ENCODE measurements at places on chromosomes 11 and 22.

DNA sequence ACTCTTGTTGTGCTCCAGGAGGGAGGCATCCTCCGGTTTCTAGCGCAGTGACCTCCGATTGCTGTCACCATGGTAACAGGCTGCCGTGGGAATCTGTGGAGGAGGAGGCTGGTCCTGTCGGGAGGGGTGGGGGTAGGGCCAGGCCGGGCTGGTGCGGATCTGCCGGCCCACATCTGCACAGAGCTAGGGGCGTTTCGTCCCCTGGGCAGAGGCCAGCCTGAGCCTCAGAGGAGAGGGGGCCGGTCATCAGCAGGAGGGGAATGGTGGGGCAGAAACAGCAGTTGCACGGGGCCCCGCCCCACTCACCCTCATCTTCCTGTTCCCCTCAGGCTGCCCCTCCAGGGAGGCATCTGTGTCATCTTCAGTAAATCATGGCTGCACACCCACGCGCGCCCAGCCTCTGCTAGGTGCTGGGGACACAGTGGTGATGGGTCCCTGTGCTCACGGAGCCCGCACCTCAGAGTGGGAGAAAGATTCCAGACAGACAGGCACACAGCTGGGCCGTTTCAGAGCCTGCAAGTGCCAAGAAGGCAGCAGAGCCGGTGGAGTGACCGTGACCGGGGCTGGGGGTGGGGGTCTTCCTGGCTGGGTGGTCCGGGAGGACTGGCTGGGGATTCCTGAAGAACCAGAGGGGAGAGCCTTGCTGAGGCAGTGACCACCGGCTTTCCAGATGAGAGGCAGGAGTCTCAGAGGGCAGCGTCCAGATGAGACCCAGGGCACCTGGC is 120.5 kb downstream of the CACNA1I start:
- no peak overlapping the region for H3K4me3 ChIP-seq
- no peak for DNase-seq
- no peaks in the 10 kb centered on the region for H3K4me1 ChIP-seq
- H3K27me3 ChIP-seq, result peaks cover 91% of the 10 kb centered on the region
- H3K36me3 ChIP-seq, result peaks cover 3% of the 10 kb centered on the region

GRCh38 chr11:118882491-118882890 is 1.2 kb upstream of the CXCR5 start:
- no peak for DNase-seq
- peaks cover 43% of the 10 kb centered on the region for H3K4me1 ChIP-seq
- H3K27me3 ChIP-seq, result no peaks in the 10 kb centered on the region
- no peak overlapping the region for H3K4me3 ChIP-seq

DNA sequence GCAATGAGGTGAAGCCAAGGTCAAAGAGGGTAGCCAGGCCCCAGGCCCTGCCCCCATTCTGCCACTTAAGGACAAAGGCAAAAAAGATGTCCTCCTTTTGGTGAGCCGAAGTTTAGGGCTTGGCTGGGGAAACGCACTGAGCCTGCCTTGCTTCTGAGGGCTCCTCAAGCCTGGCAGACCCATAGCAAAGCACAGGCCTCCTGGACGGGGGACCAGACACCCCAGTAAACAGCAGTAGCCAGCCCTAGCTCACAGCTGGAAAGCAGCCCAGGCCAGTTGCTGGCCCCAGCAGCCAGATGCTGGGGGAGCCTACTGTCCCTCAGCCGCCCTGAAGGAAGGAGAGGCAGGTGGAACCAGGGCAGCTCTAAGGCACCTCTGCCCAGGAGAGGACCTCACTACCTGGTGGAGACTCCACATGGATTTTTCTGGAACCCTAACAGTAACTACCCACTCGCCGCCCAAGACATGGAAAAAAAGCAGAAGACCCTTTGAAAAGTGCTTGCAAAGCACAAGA is 3.8 kb upstream of the PYGM start:
- peaks cover 100% of the 10 kb centered on the region for H3K36me3 ChIP-seq
- peak overlapping the region; percentile 97 for H3K27ac ChIP-seq
- no peak for DNase-seq
- H3K4me3 ChIP-seq, result peak overlapping the region; percentile 81
- peaks cover 63% of the 10 kb centered on the region for H3K4me1 ChIP-seq

DNA sequence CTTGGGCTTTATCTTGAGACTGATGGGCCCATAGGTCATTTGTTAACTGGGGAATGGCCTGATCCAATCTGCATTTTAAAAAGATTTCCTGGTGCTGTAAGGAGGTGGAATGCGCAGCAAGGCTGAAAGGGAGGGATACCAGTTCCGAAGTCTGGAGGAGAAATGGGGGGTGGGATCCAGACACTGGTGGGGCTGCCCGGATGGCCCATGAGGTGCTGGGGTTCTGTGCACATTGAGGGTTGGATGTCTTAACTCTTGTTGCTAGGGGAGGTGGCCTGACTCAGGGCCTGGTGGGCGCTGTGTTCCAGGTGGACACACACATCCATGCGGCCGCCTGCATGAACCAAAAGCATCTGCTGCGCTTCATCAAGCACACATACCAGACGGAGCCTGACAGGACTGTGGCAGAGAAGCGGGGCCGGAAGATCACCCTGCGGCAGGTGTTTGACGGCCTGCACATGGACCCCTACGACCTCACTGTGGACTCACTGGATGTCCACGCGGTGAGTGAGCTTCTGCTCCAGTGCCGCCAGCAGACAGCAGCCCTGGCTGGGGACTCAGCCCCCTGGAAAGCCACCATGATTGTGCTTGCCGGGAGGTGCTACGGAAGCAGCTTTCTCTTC is 38.1 kb downstream of the AMPD3 start:
- H3K4me3 ChIP-seq, result no peak overlapping the region
- peaks cover 13% of the 10 kb centered on the region for H3K4me1 ChIP-seq
- H3K27me3 ChIP-seq, result no peaks in the 10 kb centered on the region
- DNase-seq, result no peak
- H3K36me3 ChIP-seq, result peaks cover 28% of the 10 kb centered on the region

DNA sequence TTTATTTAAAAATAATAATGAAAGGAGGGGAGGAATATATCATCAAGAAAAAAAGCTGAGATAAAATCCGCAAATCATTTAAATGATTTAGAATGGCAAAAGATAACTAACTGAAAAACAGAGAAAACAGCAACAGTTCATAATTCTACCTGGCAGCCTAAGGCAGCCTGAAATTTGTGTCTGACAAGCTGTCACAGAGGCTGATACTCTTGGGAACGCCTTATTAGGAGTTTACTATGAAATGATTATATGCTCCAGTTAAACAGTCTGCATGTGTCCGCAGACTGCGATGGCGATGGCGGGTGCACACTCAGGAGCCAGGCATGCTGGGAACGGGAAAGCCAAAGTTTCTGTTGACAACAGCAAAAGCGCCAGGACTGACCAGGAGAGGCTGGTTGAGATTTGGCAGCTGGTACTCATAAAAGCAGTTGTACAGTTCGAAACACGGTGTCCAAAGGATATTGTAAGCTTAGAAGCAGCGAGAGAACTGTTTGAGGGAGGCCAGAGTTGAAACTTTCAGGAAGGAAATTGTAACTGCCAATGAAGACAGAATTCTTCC is 172.9 kb upstream of the MPPED2 start:
- H3K4me1 ChIP-seq, result no peaks in the 10 kb centered on the region
- H3K27ac ChIP-seq, result no peak overlapping the region
- no peaks in the 10 kb centered on the region for H3K36me3 ChIP-seq

- H3K4me1 ChIP-seq, result no peaks in the 10 kb centered on the region
- H3K4me3 ChIP-seq, result no peak overlapping the region
- peaks cover 32% of the 10 kb centered on the region for H3K36me3 ChIP-seq
- H3K27me3 ChIP-seq, result no peaks in the 10 kb centered on the region
- H3K27ac ChIP-seq, result peak overlapping the region; percentile 4
- no peak for DNase-seq
Measured at GRCh38 chr11:95832763-95833162, 42.5 kb downstream of the CEP57 start.

DNA sequence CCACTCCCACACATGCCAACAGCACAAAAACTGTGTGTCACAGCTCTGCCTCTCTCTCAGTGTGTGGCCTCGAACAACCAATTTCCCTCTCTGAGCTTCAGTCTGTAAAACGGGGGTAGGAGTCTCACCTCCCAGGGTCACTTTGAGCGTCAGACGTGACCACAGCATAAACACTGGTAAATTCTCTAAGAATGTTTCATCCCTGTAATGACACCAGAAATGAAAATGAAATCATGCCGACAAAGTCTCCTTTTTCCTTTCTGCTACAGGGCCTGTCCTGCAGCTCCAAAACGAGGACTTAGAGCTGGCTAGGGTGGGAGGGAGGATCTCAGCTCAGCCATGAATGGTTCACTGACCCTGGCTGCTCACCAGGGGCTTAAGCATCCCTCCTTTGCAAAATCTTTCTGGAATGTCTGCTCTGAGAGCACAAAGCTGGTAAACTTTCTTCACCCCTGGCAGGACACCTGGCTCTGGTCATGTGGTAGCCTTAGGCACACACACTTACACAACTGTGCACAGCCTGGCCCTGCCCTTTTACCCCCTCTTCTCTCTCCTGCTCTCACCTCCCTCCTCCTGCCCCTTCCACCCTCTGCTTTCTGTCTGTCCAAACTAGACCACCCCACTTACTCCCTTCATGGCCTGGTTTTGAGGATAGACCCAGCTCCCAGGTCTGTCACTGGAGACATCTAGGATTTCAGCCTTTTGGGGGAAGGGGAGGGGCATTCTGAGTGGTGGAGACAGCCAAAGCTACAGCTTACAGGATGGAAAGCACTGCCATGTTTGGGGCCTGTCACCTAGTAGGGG is 12.3 kb upstream of the TSKU start:
- no peaks in the 10 kb centered on the region for H3K36me3 ChIP-seq
- H3K4me3 ChIP-seq, result no peak overlapping the region
- H3K4me1 ChIP-seq, result peaks cover 29% of the 10 kb centered on the region
- no peak overlapping the region for H3K27ac ChIP-seq
- no peaks in the 10 kb centered on the region for H3K27me3 ChIP-seq

- H3K4me1 ChIP-seq, result peaks cover 49% of the 10 kb centered on the region
- no peaks in the 10 kb centered on the region for H3K36me3 ChIP-seq
- DNase-seq, result no peak
- no peak overlapping the region for H3K27ac ChIP-seq
- H3K4me3 ChIP-seq, result no peak overlapping the region
- no peaks in the 10 kb centered on the region for H3K27me3 ChIP-seq
Measured at GRCh38 chr11:114219559-114220349, 76.4 kb upstream of the NNMT start.

GRCh38 chr22:37032535-37033460 is 13.3 kb downstream of the MPST start:
- no peak overlapping the region for H3K27ac ChIP-seq
- no peak for DNase-seq
- no peaks in the 10 kb centered on the region for H3K4me1 ChIP-seq
- peaks cover 4% of the 10 kb centered on the region for H3K36me3 ChIP-seq
- no peak overlapping the region for H3K4me3 ChIP-seq
